ENCODE measurements at places on chromosomes 1 and 21.

- DNase-seq, result peak; percentile 92
These were observed 31.1 kb upstream of the POFUT2 start for GRCh38 chr21:45318556-45319404.

- DNase-seq, result no peak
These were observed 34.3 kb downstream of the XKR8 start for GRCh38 chr1:27994060-27994459.

- no peak for DNase-seq
These were observed 274.4 kb downstream of the BRINP2 start for GRCh38 chr1:177444997-177445746.

GRCh38 chr21:42252778-42253340 is 33.9 kb downstream of the ABCG1 start:
- DNase-seq, result no peak

- DNase-seq, result no peak
These were observed 43.0 kb upstream of the PSEN2 start for GRCh38 chr1:226827458-226827857.

All from ascending aorta (tissue), 2 donors.